ENCODE measurements at places on chromosomes 5 and 9.
A peak's percentile ranks its signal among the peaks of the same experiment; 100 is the strongest.

DNA sequence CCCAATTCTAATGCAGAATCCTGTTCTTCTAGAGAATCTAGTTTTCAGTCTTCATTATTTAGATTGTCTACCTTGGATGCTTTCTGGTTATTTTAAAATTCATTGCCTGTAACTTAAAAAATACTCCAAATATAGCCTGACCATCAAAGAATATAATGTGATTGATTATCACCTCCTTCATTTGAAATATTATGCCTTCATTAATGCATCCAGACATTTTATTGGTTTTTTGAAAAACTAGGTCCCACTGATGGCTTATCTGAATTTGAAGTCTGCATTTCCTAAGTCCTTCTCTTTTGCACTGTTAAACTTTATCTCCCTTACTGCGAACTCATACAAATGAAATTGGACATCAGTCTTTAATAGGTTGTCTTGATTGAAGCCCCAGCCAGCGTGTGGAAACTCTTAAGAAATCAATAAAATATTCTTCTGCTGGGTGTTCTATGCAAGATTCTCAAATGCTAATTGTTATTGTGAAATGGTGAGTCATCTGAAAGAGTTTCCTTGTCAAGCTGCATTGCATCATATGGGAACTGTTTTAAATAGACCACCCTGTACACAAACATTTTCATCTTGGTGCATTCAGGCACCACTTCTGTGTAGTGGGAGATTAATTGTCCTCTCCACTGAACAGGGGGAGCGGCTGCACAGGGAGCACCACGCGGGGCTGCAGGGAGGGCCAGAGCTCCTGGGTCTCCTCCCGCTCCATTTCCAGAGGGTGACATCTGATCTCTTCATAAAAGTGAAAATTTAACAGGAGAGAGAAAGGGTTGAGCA is 92.3 kb upstream of the FANCC start:
- H3K4me1 ChIP-seq: peaks cover 46% of the 10 kb centered on the region
- no peak overlapping the region for H3K4me3 ChIP-seq
- H3K27me3 ChIP-seq: no peaks in the 10 kb centered on the region
- peak; percentile 72 for DNase-seq
- H3K27ac ChIP-seq: peak overlapping the region; percentile 52

DNA sequence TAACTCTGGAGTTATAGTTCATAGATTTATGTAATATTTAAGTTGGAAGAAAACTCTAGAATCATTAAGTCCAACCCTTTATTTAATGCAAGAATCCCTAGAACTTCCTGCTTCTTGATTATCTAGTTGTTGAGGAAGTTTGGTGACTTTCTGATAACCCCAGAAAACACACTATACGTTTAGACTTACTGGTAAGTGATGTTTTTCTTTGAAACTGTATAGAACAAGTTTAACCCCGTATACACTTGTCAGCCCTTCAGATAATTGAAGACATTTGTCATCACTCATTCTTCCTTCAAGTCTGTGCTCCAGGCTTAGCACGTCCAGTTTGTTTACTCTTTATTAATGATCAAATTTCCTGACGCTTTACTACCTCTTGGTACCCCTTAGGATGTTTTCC is 9.0 kb downstream of the NDUFS4 start:
- H3K27me3 ChIP-seq: no peaks in the 10 kb centered on the region
- H3K27ac ChIP-seq: no peak overlapping the region
- H3K4me3 ChIP-seq: no peak overlapping the region
- no peaks in the 10 kb centered on the region for H3K36me3 ChIP-seq

DNA sequence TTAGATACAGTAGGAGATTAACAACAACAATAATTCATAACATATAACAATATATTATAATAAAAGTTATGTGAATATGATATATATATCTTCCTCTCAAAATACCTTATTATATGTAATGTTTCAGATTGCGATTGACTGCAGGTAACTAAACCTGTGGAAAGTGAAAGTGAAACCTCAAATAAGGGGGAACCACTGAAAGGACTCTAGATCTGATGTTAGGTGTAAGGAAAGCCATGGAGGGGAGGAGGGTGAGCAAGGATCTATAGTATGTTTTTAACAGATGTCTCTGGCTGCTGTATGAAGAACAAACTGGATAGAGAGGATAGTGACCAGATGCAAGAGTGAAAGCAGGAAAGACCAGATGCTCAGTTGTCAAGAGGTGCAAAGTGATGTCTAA is 5.8 kb upstream of the FSTL4 start:
- H3K4me3 ChIP-seq: no peak overlapping the region
- no peaks in the 10 kb centered on the region for H3K4me1 ChIP-seq
- H3K36me3 ChIP-seq: no peaks in the 10 kb centered on the region

GRCh38 chr9:69582544-69583297 is 89.5 kb downstream of the APBA1 start:
- H3K4me3 ChIP-seq: no peak overlapping the region
- H3K4me1 ChIP-seq: peaks cover 11% of the 10 kb centered on the region
- H3K36me3 ChIP-seq: no peaks in the 10 kb centered on the region
- H3K27me3 ChIP-seq: no peaks in the 10 kb centered on the region

- no peaks in the 10 kb centered on the region for H3K27me3 ChIP-seq
- no peak overlapping the region for H3K4me3 ChIP-seq
- H3K27ac ChIP-seq: peak overlapping the region; percentile 85
- peaks cover 26% of the 10 kb centered on the region for H3K4me1 ChIP-seq
- no peaks in the 10 kb centered on the region for H3K36me3 ChIP-seq
Measured at GRCh38 chr5:72451741-72452505, 55.3 kb downstream of the ZNF366 start.

- H3K4me1 ChIP-seq: peaks cover 32% of the 10 kb centered on the region
- no peaks in the 10 kb centered on the region for H3K27me3 ChIP-seq
- DNase-seq: no peak
Measured at GRCh38 chr9:113483676-113484257, 20.2 kb downstream of the RGS3 start.

DNA sequence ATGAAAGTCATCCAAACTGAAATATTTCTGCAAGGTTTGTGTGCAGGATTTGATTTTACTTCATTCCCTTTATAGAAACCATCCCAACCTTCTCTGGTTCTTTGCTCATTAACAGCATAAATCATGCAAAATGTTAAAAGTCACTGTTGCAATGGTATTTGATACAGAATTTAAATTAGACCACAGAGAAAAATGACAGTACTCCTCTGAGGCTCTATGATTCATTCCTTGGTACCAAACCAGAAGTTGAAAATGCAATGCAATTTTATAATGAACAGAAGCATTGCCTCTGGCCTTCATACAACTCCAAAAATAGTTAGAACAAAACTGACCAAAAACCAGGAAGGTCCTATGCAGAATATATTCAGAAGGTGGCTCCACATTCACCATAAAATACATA is 607.1 kb downstream of the TLE1 start:
- no peak overlapping the region for H3K4me3 ChIP-seq
- peaks cover 15% of the 10 kb centered on the region for H3K4me1 ChIP-seq
- H3K36me3 ChIP-seq: no peaks in the 10 kb centered on the region

- no peaks in the 10 kb centered on the region for H3K36me3 ChIP-seq
- no peaks in the 10 kb centered on the region for H3K4me1 ChIP-seq
- H3K4me3 ChIP-seq: no peak overlapping the region
- no peak overlapping the region for H3K27ac ChIP-seq
Measured at GRCh38 chr9:1005043-1005667, 28.7 kb downstream of the DMRT3 start.

DNA sequence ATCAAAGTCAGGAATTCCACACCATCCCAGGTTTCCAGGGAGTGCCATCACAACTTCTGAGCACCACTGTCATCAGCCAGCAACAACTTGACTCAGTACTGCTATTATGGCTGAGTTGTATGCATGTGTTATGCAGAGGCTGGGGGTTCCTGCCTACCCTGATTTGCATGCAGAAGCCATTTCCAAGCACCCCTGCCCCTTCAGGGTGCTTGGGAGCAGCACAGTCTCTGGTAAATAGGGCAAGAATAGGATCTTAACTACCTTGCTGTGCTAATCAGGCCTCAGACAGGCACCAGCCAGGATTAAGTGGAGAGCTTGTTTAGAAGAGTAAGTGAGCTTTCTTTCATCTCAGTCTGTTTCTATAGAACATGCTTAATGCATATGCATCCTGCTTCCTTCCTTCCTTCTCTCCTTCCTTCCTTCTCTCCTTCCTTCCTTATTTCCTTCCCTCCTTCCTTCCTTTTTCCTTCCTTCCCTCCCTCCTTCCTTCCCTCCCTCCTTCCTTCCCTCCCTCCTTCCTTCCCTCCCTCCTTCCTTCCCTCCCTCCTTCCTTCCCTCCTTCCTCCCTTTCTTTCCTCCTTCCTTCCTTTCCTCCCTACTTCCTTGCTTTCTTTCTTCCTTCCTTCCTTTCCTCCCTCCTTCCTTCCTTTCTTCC is 175.7 kb downstream of the FRMD3 start:
- no peak overlapping the region for H3K4me3 ChIP-seq
- no peaks in the 10 kb centered on the region for H3K27me3 ChIP-seq
- H3K36me3 ChIP-seq: no peaks in the 10 kb centered on the region
- H3K4me1 ChIP-seq: peaks cover 10% of the 10 kb centered on the region

- no peaks in the 10 kb centered on the region for H3K4me1 ChIP-seq
- no peaks in the 10 kb centered on the region for H3K36me3 ChIP-seq
- H3K4me3 ChIP-seq: no peak overlapping the region
- peaks cover 38% of the 10 kb centered on the region for H3K27me3 ChIP-seq
- no peak for DNase-seq
Measured at GRCh38 chr5:170169996-170170395, 62.8 kb upstream of the C5orf58 start.

DNA sequence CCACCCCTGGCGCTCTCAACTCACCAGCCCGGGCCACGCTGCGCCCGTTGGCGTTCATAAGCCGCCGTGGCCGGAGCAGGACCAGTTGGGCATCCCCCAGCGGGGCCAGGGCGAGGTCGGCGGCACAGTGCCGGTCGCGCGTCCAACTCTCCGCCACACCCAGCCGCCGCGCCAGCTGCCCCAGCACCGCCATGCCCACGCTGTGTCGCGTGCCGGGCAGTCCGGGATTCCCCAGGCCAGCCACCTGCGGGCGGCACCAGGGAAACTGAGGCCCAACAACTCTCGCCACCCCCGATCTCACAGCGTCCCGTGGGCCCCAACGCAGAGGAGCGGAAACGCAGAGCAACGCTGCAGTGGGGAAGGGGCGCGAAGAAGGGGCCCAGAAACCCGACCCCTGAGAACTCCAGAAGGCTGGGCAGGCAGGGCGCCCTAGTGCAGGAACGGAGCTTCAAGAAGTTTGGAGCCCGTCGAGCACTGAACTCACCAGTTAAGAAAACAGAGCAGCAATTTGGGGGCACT is 453 bp downstream of the PTRH1 start:
- H3K27ac ChIP-seq: peak overlapping the region; percentile 54
- H3K4me3 ChIP-seq: peak overlapping the region; percentile 52
- peaks cover 12% of the 10 kb centered on the region for H3K4me1 ChIP-seq
- H3K36me3 ChIP-seq: peaks cover 7% of the 10 kb centered on the region
- no peaks in the 10 kb centered on the region for H3K27me3 ChIP-seq

DNA sequence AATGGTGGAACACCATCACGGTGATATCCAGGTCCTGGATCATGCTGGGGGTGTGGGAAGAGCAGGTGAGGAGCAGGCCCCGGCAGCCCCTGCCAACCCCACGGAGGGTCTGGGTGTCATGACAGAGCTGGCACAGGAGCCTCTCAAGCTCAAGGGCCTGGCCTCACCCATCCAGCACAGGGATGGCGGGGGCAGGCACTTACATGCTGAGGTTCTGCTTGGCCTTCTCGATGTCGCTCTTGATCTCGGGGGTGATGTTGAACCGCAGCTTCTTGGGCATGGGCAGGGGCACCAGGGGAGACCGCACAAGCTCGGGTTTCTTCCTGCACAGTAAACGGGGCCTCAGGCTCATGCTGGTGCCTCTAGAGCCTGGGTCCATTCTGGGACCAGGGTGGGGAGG is 12.3 kb downstream of the CRAT start:
- H3K27me3 ChIP-seq: no peaks in the 10 kb centered on the region
- no peaks in the 10 kb centered on the region for H3K4me1 ChIP-seq
- H3K36me3 ChIP-seq: 0 out of 2 replicates have a peak, but pooled peaks cover 2% of the 10 kb centered on the region
- H3K4me3 ChIP-seq: no peak overlapping the region
- no peak overlapping the region for H3K27ac ChIP-seq

DNA sequence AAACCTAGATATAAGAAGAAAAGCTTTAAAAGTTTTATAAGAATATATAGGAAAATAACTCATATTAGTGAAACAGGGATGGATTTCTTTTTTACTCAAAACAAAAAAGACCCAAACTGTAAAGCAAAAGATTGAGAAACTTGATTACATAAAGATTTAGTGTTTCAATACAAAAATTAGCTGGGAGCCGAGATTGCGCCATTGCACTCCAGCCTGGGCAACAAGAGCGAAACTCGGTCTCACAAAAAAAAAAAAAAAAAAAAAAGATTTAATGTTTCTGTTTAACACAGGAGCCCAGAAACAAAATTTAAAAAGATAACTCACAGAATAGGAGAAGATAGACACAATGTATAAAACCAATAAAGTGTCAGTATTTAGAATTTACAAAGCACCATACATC is 45.2 kb downstream of the CDC14B start:
- no peak overlapping the region for H3K27ac ChIP-seq
- H3K4me3 ChIP-seq: no peak overlapping the region
- no peak for DNase-seq
- H3K27me3 ChIP-seq: no peaks in the 10 kb centered on the region
- H3K36me3 ChIP-seq: no peaks in the 10 kb centered on the region

GRCh38 chr5:105593011-105593760 is 2030.6 kb upstream of the NUDT12 start:
- no peaks in the 10 kb centered on the region for H3K27me3 ChIP-seq
- DNase-seq: no peak
- H3K27ac ChIP-seq: no peak overlapping the region
- H3K36me3 ChIP-seq: no peaks in the 10 kb centered on the region
- H3K4me3 ChIP-seq: no peak overlapping the region
- no peaks in the 10 kb centered on the region for H3K4me1 ChIP-seq

GRCh38 chr5:13034061-13034460 is 910.4 kb downstream of the DNAH5 start:
- no peak for DNase-seq
- H3K4me1 ChIP-seq: no peaks in the 10 kb centered on the region
- no peaks in the 10 kb centered on the region for H3K36me3 ChIP-seq
- no peaks in the 10 kb centered on the region for H3K27me3 ChIP-seq
- H3K4me3 ChIP-seq: no peak overlapping the region

DNA sequence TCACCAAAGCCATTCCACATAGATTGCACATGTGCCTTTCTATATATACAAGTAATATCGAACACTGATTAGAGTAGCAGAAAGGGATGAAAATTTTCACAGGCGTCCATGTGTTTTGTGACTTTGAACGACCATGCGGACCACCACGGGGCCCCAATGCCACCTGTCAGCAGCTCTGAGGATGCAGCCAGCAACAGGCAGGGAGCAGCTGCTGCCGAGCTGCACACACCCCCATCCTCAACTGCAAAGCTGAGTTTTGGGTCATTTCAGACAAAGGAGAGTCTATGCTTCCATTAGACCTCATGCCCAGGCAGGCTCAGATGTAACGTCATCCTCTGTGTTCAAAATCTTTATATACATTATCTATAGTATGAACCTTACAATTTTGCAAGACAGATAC is 503.8 kb downstream of the IRX1 start:
- no peak for DNase-seq
- no peak overlapping the region for H3K27ac ChIP-seq
- H3K4me1 ChIP-seq: no peaks in the 10 kb centered on the region
- H3K27me3 ChIP-seq: no peaks in the 10 kb centered on the region
- H3K4me3 ChIP-seq: no peak overlapping the region

DNA sequence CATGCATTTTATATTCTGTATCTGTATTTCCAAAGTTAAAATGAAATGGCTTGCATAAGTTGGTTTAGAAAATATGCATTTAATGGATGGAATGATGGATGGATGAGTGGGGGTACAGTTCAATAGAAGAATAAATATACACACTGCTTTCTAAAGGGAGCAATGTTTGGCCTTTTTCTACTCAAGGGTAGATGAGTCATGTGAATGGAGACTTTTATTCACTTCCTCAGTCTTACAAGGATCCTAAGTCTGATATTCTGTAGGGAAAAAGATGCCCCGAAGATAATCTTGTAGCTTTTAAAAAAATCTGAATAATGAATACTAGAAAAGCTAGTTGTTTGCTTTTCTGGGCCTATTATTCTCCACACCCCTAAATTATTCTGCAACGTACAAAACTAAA is 2112.1 kb downstream of the MAT2B start:
- H3K27ac ChIP-seq: no peak overlapping the region
- no peak for DNase-seq
- H3K4me1 ChIP-seq: no peaks in the 10 kb centered on the region
- H3K27me3 ChIP-seq: no peaks in the 10 kb centered on the region
